Activated CD4-positive, alpha-beta memory T cell treated with anti-CD3 and anti-CD28 coated beads for 36 hours (primary cell): ENCODE measurements at places on chromosomes 7 and 10.

DNA sequence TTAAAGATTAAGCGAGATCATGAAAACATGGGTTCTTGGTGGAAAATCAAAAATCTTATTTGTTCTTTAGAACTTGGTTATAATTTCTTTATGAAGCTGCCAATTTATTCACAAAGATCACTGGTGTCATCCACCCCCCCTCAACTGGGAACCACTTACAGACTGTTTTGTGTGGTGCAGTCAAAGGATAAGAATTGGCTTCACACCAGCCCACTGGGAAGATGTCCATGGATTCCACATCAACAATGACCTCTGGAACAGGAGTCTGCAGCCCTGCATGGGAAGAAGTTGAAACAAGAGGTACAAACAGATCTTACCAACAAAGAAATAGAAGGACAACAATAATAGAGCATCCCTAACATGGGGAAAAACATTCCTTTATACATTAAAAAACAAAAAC, 205.2 kb downstream of the SFMBT2 start:
- no peak for DNase-seq

GRCh38 chr10:14624600-14624999, 150.1 kb downstream of the FAM107B start:
- no peak for DNase-seq

DNA sequence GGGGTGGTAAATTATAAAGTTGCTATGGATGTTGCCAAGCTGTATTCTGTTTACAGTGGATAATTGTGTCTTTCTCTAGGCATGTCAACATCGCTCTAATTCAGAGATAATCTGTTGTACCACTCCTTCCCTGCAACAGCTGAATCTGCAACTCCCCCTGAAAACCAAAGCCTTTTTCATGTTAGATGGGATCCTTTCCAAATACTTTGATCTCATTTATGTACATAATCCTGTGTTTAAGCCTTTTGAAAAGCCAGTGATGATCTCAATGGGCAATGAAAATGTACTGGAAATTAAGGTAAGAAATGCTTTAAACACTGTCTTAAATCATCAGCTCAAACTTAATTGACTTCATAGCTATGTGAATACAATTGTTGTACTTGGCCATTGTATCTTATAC, 91.0 kb downstream of the MET start:
- DNase-seq = no peak

GRCh38 chr7:28408960-28409715, 3.2 kb upstream of the CREB5 start:
- peak; percentile 77 for DNase-seq

DNA sequence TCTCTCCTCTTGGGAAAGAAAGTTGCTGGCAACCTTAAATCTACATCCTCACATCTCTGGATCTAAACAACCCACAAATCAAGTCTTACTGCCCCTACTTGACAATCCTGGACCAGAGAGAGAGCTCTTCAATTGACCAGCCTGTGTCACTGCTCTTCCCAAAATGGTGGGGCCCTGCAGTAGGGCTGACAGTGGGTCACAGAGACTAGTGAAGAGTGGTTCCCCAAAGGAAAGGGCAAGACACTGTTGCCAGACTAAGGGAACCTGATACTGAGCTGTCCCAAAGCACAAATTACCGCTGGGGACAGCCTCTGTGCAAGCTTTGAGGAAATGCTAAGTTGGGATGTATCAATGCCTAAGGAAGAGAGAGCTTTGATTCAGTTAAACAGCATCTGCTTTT, 4.5 kb upstream of the GPRIN2 start:
- DNase-seq = no peak

DNA sequence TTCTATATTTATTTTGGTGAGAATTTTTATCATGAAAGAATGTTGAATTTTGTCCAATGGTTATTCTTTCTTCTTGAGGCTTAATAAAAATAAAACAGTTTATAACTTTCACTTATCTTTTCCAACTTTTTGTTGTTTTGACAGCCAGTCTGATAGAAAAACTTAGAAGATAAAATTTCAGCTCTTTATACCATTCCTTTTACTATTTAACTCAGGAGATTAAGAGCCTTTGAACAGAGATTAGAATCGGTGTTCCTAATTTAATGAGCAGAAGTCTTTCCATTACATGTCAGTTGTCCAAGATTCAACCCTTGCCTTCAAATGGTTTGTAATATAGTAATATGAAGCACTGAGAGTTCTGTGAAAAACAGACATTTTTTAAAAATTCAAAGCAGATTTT, 97.8 kb upstream of the SEC61G start:
- DNase-seq = no peak

- no peak for DNase-seq
These were observed 69.0 kb upstream of the RSBN1L start for GRCh38 chr7:77627309-77627676.

DNA sequence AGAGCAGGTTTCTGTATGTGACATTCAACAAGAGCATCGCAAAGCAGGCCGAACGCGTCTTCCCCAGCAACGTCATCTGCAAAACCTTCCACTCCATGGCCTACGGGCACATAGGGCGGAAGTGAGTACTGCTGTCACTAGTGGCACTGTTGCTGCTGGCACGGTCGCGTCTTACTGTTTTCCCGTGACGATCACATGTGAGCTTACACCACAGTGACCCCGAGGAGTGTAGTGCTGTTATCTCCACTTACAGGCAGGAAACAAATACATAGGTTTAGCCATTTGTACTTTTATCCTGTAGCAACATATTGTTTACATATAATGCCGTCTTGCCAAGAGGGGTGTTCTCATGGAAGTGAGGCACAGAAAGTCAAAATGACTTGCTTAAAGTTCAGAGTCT, 25.4 kb downstream of the FBH1 start:
- no peak for DNase-seq

- DNase-seq = no peak
These were observed 203.4 kb upstream of the FRMD4A start for GRCh38 chr10:14534152-14534551.

GRCh38 chr10:117936141-117936540, 110.6 kb downstream of the RAB11FIP2 start:
- DNase-seq = no peak

DNA sequence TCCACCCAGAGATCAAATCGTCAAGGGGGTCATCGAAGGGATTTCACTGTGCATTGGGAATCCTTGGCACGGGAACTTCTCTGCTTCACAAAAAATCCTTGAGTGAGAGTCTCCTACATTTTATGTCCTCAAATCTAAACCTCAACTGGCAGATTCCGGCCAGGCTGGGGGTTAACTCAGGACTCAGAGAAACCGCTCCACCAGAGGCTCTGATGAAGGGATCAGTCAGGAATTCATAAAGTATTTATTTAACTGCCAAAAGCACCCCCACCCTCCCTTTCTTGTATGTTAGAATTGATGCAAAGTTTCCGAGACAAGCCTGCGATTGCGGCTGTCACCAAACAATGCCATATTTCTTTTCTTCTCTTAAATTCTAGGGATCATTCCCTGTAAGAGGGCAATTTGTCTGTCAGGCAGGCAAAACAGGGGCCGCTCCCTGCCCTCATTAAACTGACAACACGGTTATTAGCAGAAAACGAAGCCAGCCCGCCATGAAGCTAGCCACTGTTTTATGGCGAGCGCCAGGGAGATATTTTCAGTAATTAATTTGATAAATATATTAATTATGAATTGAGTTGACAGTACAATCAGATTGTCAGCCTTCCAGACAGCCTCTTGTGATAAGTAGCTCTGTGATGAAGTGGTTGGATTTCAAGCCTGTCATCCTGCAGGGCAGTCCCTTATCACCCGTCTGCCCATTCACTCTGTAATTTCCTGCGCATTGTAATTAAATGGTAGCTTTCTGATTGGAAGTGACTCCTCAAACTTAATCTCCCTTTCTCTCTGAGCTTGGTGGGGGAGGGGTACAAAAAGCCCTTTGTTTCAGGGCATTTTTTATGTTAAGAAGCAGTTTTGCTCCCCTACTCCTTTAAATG, 153.0 kb upstream of the GPR26 start:
- DNase-seq = no peak

- DNase-seq = no peak
These were observed 14.2 kb downstream of the DOCK1 start for GRCh38 chr10:126919426-126919825.

GRCh38 chr7:4787947-4788626, 12.7 kb downstream of the AP5Z1 start:
- DNase-seq = no peak

GRCh38 chr7:122384528-122384927, 80.0 kb upstream of the FEZF1 start:
- no peak for DNase-seq

DNA sequence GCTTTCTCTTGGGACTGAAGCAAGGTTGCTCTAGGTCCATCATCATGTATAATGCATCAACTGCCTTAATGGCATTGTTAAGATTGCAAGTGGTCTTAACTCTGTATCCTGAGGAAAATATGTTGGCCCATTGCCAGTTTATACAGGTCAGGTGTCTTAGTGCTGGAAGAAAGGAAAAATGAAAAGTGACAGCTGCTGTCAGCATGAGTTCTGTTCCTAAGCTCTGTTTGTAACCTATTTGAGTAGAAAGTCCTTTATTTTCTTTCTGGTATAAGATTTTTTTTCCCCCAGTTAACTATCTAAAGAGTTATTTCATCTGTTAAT, 127.2 kb downstream of the SRI start:
- no peak for DNase-seq

GRCh38 chr7:32204361-32205018, 134.3 kb upstream of the PDE1C start:
- peak; percentile 14 for DNase-seq

- no peak for DNase-seq
These were observed 228.7 kb downstream of the TCF7L2 start for GRCh38 chr10:113178771-113179170.

DNA sequence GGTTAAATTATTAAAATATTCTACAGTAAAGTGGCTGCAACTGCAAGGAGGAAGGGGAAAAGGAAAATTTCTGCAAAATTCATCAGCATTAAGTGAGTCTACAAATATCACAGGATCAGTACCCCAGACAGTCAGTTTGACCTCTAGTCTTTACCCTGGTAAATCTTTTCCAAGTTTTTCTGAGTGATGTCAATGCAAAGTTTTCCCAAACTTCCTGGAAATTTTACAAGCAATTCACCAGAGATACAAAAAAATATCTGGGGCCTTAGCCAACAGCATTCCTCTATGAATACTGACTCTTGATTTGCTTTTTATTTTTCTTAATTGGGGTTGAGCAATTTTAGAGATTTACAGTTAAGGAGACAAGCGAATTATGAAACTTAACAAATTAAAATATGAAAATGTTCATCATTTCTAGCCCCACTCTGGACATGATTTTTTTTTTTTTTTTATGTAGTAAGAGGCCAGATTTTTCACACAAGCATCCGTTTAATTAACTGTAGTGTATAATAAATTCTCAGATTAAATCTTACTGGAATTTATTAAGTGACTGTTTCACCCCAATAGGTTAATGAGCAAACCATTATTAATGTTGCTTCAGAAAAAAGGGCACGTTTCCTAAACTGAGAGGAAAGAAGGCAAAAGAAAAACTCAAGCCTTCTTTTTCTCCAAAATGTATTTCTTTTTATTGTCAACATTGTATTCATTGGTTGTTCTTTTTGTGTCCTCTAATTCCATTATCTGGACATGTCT, 539.5 kb upstream of the FZD8 start:
- DNase-seq = no peak

DNA sequence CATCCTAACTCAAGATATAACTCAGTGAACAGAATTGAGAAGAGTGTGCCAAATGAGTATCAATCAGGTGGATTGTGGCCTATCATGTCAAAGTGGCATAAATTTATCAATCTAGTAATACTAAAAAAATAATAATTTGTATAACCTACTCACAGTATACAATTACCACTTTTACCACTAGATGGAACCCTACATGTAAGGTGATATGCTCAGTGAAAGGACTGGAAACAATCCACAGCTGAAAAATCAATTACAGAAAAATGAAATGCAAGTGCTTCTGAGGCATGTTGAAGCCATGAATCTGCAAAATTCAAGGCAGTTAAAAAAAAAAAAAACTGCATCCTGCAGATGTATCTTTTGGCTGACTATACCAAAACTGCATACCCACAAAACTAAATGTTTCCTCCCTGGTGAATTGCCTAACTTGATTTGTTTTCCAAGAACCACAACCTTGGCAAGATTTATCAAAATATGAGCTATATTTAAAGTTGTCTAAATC, 13.9 kb downstream of the ARHGAP19 start:
- DNase-seq = no peak

- DNase-seq = peak; percentile 24
These were observed 648.5 kb upstream of the LRRN3 start for GRCh38 chr7:110442381-110442837.

- DNase-seq = no peak
These were observed 608.0 kb downstream of the DNAJB6 start for GRCh38 chr7:157944734-157945291.

DNA sequence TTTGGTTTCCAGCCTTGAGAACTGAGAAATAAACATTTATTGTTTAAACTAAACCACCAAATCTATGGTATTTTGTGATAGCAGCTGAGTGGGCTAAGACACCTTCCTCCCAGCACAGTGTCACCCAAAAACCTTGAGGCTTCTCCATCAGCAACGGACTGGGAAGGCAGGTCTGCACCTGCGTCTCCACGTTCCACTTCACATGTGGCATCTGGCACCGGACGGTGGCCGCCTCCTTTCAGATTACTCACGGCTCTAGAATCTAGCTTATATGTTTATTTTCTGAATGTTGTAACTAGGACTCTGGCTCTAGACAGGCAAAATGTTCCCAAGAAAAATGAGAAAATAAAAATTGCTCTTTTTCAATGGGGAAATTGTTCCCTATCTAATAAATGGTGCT, 201.0 kb downstream of the ADARB2 start:
- DNase-seq = no peak

GRCh38 chr10:69976795-69977546, 75.7 kb upstream of the MACROH2A2 start:
- DNase-seq = no peak
